EL (cell line): ENCODE measurements at places on chromosomes 1 and 21.

- DNase-seq: no peak
Observed at GRCh38 chr1:218323568-218324225, 21.4 kb upstream of the TGFB2 start.

GRCh38 chr1:59044535-59045121, 252.3 kb upstream of the FGGY start:
- no peak for DNase-seq

GRCh38 chr1:167054946-167055630, 35.1 kb downstream of the GPA33 start:
- no peak for DNase-seq

DNA sequence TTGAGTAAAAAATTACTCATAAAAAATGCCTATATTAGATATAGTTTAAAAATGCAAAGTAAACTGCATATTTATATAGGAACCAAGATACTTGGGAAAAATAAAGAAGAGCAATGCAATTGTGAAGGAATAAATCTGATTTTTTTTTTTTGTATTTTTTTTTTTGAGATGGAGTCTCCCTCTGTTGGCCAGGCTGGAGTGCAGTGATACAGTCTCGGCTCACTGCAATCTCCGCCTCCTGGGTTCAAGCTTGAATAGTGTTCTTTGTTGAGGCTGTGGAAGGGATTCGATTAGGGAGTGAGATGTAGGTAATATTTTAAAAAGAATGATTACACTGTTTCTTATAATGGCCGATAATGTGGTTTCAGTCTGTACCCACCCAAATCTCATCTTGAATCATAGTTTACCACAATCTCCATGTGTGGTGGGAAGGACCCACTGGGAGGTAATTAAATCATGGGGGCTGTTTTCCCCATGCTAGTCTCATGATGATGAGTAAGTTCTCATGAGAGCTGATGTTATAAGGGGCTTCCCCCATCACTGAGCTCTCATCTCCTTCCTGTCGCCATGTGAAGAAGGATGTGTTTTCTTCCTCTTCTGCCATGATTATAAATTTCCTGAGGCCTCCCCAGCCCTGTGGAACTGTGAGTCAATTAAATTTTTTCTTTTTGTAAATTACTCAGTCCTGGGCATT, 1765.9 kb downstream of the PLA2G4A start:
- no peak for DNase-seq

- no peak for DNase-seq
Observed at GRCh38 chr1:161945306-161946060, 78.2 kb downstream of the OLFML2B start.
